Fibroblast of lung (primary cell): ENCODE measurements at places on chromosomes 2 and 18.

GRCh38 chr2:9144046-9144445 lies 62.6 kb upstream of the ASAP2 start:
- peak; percentile 69 for DNase-seq

DNA sequence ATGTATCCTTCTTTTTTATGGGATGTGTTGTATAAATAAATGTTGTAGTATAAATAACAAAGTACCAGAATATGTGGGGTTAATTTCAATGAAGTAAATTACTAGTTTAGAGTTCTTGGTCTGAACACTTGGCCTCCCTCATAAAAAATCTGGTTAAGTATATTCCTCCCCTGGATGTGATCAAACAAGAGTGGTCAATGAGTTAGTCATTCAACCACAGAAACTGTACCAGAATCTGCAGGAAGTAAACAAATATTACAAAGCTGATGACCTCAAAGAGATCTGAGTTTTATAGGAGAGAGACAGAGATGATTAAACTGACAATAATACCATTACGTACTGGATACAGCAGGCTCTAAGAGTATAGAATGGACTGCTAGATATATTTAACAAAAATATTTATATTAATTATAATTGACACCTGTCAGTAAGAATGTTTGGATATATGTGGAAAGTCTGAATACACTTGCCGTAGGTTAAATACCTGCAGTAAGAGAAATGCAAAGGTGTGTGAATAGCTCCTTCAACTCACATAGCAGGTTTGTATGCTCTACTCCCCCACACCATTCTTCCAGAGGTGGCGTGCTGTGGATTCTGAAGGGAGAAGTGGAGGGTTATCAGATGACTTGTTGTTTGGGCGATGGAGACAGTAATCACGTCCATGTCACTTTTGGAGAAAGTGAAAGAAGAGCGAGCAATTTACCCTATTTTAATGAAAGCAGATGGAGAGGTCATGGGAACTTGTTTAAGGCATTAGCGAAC lies 108.3 kb upstream of the LRATD1 start:
- peak; percentile 67 for DNase-seq

- peak; percentile 70 for DNase-seq
Observed at GRCh38 chr2:73852020-73852419, 23.3 kb downstream of the STAMBP start.

GRCh38 chr2:189782221-189782671 lies 1.9 kb downstream of the ORMDL1 start:
- DNase-seq: peak; percentile 26

DNA sequence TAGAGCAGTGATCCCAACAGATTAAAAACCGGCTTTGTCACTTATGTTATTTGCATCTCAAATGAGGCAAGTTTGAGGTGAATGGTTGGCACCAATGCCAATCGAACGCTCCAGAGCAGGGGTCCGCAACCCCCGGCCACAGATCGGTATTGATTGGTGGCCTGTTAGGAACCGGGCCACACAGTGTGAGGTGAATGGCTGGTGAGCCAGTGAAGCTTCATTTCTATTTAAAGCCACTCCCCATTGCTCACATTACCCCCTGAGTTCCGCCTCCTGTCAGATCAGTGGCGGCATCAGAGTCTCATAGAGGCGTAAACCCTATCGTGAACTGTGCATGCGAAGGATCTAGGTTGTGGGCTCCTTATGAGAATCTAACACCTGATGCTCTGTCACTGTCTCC lies 132.0 kb downstream of the TMEM182 start:
- no peak for DNase-seq

DNA sequence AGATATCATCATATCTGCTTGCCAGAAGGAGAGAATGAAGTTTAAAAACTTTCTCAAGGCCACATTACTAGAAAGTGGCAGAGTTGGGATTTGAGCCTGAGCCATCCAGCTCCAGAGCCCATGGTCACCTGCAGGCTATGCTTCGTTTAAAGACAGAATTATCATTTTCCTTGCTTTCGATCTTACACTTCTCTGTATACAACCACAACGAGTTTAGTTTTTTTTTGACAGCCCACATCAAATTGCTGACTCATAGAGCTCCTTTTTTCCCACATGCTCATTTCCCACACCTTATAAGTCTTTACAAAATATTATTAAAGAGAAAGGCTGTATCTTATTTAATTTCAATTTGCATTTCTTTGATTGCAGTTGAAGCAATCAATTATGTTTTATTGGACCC lies 6.5 kb downstream of the PLEK start:
- no peak for DNase-seq
